Natural killer cell (primary cell): ENCODE measurements at places on chromosomes 7 and 10. TPM values are rescaled to one million over a fixed set of nuclear protein-coding genes. Genes with fewer than 3 reads are reported as not detected.

AS3MT gene
- not detected for total RNA-seq

OPN1SW gene
- not detected for total RNA-seq

PRSS37 gene
- total RNA-seq: not detected

C10orf95 gene
- total RNA-seq: 0.41 TPM

C7orf57 gene
- total RNA-seq: not detected

CFAP69 gene
- total RNA-seq: not detected

GPR22 gene
- total RNA-seq: not detected

CRHR2 gene
- total RNA-seq: not detected

PIK3CG gene
- 64.9 TPM for total RNA-seq

KLF14 gene
- not detected for total RNA-seq

SPDYE11 gene
- total RNA-seq: not detected

AVPI1 gene
- 6.8 TPM for total RNA-seq

- no peak for DNase-seq
Measured at GRCh38 chr10:70323697-70324338, 40.0 kb upstream of the NPFFR1 start.

- DNase-seq: no peak
Measured at GRCh38 chr7:80204454-80204853, 69.8 kb downstream of the GNAI1 start.

GRCh38 chr10:132411561-132412253 lies 14.7 kb downstream of the PWWP2B start:
- DNase-seq: no peak

- no peak for DNase-seq
Measured at GRCh38 chr10:48448796-48449195, 142.3 kb downstream of the MAPK8 start.

GRCh38 chr10:34341473-34341872 lies 473.6 kb downstream of the PARD3 start:
- no peak for DNase-seq

DNA sequence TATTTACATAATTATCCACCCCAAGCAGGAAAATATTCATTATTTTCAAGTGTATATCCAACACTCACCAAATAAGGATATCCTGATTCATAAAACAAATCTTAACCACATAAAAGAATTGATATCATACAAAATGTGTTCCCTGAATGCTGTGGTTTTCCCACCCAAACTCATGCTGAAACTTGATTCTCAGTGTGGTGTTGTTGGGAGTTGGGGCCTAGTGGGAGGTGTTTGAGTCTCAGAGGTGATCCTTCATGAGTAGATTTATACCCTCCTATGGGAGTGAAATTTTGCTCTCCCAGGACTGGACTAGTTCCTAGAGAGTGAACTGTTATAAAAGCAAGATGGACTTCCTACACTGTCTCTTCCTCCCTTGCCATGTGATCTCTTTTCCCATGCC lies 1028.3 kb downstream of the SORCS1 start:
- DNase-seq: no peak

DNA sequence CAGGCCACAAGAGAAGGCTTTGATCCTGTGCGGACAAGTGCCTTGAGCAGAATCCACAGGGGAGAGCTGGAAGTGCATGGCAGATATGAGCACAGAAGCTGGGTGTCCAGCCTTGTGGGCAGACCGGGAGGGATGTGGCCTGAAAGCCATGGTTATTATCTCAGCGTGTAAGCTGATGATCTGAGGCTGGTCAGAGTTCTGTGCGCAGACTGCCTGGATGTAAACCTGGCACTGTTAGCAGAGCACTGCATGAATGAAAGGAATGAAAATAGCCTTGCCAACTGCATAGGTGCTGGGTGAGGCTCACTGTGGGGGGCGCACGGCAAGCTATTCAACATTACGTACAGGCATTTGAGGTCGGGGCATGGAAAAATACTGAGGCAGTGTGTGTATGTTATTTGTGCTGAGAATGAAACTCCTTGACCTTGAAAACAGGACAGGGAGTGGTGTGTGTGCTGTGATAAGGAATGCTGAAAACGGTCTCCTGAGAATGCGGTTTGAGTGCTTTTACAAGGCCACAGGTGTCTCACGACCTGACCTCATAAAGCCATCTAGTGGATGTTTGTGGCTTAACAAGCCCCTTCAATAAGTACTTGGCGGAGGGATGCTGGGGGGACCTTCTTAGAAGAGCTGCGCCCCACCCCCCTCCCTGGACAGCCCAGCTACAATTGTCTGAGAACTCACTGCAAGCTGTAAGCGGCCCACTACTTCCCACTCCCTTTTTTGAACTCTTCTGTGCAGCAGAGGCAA lies 18.7 kb downstream of the AKR1C1 start:
- DNase-seq: no peak

DNA sequence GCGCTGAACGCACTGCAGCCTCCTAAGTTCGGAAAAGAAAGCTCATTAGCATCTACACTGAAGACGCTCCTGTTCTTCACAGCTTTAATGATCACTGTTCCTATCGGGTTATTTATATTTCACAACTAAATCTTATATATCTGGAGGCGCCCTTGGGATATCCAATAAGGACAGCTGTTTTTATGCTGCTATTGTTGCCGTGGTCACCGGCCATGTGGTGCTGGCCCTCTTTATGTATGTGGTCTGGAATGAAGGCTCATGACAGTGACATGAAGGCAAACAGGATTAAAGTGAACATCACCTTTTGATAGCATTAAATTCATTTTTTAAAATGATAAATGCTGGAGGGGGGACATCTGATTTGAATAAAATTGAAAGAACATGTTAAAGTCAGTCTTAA lies 8.8 kb downstream of the BLVRA start:
- DNase-seq: no peak
